ENCODE measurements at places on chromosomes 7 and 10. TPM values are rescaled to one million over a fixed set of nuclear protein-coding genes. Genes with fewer than 3 reads are reported as not detected.

The TRIM8 gene
- total RNA-seq: 85.7 TPM

The C10orf90 gene
- not detected for total RNA-seq

The CCZ1 gene
- 124 TPM for total RNA-seq

DNA sequence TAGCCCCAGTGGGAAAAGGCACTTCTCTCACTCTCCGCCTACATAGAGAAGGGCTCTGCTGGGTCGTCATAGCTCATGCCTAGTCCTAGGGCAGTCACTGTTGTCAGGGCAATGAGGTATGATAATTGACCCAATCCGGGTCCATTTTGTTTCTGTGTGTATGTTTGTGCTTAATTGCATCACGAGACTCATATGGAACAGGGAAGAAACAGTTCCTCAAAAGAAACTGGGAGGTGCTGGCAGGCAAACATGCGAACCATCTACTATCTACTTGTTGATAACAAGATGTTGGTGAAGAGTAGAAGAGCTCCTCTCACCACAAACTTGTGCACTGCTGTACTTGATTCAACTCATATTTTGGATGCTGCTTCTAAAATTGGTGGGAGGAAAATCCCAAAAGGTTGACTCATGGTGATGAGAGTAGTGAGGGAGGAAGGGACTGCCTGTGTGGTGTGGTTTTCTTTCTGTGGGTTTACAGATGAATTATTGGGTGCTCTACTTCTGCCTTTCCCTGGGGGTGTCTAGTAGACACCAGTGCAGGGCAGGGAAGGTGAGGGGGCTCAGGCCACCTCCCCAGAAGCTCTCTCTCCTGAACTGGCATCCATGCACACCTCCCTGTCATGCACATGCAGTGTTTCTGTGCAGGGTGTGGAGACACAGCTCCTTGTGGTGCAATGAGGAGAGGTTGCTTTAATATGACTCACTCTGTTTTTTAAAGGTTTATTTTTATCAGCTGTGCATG lies 29.4 kb downstream of the LSMEM1 start:
- peaks cover 4% of the 10 kb centered on the region for H3K27me3 ChIP-seq
- H3K27ac ChIP-seq: peak overlapping the region; percentile 87
- H3K4me1 ChIP-seq: peaks cover 20% of the 10 kb centered on the region
- DNase-seq: peak; percentile 59
- peak overlapping the region; percentile 49 for H3K4me3 ChIP-seq

The BTBD16 gene
- not detected for total RNA-seq

The GIMAP1 gene
- 4.9 TPM for total RNA-seq

DNA sequence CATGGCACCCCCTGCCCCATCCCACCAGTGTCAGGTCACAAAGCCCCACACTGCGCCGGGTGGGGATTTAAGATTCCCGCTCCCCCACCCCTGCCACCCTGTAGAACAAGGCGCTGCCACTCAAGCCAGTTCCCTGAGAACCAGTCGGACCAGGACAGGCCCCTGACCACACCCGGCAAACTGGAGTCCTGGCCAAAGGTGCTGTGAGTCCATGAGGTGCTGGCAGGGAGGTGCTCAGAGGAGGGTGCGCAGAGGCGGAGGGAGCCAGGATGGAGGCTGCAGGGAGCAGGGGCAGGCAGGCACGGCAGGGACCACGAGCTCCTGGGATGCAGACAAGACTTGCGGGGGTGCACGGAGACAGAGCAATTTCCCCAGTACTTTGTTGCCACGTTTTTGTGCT lies 19.7 kb upstream of the GDI2 start:
- DNase-seq: no peak
- H3K36me3 ChIP-seq: no peaks in the 10 kb centered on the region
- no peak overlapping the region for H3K4me3 ChIP-seq
- no peaks in the 10 kb centered on the region for H3K4me1 ChIP-seq

DNA sequence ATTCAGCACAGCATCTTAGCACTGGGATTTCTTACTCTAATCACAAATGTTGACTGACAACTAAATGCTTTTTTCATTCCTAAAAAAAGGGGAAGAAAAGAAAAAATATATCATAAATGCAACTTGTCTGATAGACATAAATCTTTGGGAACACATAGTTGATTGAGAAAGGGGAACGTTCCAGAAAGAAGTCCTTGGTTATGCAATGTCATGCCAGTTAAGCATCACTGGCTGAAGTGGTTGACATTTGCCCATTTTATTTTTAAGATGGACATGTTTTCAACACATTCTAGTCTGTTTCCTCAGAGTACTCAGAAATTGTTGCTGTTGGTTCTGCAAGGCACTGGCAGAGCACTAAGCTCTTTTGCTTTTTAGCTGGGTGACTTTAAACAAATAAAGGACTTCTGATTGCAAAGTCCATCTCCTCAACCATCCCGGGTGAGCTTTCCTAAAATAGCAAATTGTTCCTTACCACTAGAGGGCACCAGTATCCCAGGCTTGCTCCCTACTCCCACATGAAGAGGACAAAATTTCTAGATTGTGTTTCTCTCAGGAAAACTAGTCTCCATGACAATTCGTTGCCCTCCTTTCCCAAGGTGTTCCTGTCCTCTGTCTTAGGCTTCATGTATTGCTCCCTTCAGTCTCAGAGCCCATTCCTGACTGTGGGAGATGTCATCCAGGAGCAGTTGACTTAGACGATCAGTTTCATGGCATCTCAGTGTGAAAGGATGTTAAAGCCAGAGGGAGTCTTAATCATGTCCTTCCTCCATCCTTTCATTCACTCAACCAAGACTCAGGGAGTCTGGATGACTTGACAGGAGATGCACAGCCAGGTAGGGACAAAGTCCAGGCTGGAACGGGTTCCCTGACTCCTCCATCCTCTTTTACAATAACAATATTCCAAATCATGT lies 23.9 kb downstream of the OPALIN start:
- H3K27me3 ChIP-seq: peaks cover 25% of the 10 kb centered on the region
- no peaks in the 10 kb centered on the region for H3K4me1 ChIP-seq
- H3K36me3 ChIP-seq: no peaks in the 10 kb centered on the region
- H3K4me3 ChIP-seq: no peak overlapping the region
- DNase-seq: peak; percentile 62
- H3K27ac ChIP-seq: no peak overlapping the region

- peaks cover 5% of the 10 kb centered on the region for H3K27me3 ChIP-seq
- no peak for DNase-seq
- no peaks in the 10 kb centered on the region for H3K36me3 ChIP-seq
- H3K4me3 ChIP-seq: no peak overlapping the region
- no peaks in the 10 kb centered on the region for H3K4me1 ChIP-seq
Observed at GRCh38 chr10:99315853-99316252, 13.3 kb upstream of the CNNM1 start.

The CALN1 gene
- not detected for total RNA-seq

The NKX1-2 gene
- total RNA-seq: not detected

The KLF14 gene
- not detected for total RNA-seq

The LAMB1 gene
- total RNA-seq: not detected

All from activated CD4-positive, alpha-beta T cell treated with anti-CD3 and anti-CD28 coated beads, Interleukin-2, amount 10 ng/mL, durations not matched to agents 24 days and 14 days (primary cell).